Right lung (tissue), 10 donors: ENCODE measurements at places on chromosomes 5 and 9.
A peak's percentile ranks its signal among the peaks of the same experiment; 100 is the strongest.

GRCh38 chr5:54324651-54325271 lies 14.4 kb upstream of the ARL15 start:
- DNase-seq, result no peak

DNA sequence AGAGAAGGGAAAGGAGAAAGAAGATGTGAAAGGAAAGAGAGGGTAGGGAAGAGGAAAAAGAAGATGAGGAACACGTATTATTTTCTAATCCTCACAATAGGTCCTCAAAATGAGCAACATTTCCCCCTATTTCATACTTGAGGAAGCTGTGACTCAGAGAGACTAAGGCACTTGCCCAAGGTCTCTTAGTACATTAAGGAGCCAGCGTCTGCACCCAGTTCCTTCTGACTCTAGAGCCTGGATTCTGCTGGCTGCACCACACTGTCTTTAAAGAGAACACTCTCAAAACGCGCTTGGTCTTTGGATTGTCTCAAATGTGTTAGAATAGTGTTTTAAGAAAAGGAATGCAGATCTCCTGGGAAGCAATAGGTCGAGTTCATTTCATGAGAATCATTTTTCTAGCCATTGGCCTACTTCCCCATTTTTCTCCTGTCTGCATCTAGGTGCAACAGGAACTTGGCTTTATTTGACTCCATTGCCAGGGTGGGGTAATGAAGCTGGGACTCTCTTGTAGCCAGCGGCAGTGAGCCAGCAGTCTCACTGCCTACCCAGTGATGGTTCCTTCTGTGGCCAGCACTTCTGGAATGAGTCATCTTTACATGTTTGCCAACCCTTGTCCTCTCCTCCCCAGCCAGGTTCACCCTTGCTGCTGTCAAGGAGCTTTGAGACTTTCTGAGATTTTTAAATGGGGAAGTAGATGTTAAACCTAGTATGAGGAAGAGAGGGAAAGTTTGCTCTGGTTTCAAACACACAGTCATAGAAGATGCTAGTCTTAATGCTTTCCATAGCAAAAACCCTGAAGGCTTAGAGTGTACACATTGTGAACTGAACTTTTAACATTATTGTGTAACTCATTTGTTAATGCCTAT lies 82.7 kb downstream of the DOCK8 start:
- DNase-seq, result no peak

GRCh38 chr5:93164690-93165089 lies 416.3 kb downstream of the NR2F1-AS1 start:
- no peak for DNase-seq

DNA sequence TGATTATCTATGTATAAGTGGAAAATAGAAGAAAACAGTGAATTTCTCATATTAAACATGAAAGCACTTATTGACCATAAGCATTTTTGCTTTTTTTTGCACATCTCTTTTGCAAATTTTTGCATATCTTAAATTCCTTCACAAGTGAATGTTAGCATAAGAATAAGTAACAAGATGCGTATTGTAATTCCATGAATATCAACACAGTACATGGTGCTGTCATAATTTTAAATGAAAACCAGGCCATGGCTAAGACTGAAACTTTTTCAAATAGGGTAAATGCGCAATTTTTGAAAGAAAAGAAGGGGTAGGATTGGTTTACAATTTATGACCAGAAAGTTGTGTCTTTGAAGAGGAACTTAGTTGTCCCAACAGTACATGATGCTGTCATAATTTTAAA lies 17.0 kb downstream of the FAM13B start:
- DNase-seq, result no peak

DNA sequence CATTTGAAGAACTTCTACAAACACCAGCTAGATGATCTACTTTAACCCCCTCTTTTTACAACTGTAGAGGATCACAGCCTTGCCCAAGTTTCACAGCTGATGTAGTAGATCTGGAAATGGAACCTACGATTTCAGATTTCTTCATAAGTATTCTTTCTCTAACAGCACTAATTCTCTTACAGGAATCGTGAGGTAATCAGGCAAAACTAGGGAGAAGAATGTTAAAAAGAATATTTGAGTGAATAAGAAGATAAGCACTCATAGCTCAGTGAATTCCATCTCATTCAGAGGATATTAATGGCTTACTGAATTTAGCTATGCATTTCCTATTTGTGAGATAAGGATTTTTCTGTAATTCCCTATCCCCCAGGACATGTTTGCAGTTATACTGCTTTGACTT lies 42.1 kb downstream of the NADK2 start:
- DNase-seq, result no peak

- no peak for DNase-seq
These were observed 782 bp downstream of the BICD2 start for GRCh38 chr9:92763721-92764380.

DNA sequence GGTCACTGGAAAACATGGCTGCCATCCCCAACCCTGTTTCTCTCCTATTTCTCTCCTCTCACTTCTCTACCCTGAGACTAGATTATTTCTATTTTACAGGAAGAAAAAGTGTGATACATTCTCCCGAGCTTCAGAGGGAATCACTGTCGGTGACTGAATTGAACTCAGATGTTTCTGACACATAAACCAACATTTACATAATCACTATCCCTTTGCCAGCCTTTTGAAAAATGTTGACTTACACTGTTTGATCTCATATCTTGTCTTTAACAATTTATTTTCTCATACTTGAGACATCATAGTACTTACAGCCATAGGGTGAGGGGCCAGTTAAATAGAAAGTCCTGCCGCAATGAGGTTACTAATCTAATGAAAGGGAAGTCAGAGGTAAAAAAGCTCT lies 25.1 kb upstream of the PPP2CA start:
- DNase-seq, result no peak

- DNase-seq, result no peak
These were observed 30.4 kb downstream of the RUSC2 start for GRCh38 chr9:35520364-35520710.

- DNase-seq, result no peak
These were observed 123.4 kb downstream of the CEMIP2 start for GRCh38 chr9:71644819-71645362.

- DNase-seq, result peak; percentile 39
These were observed at the start of gene NRG2 for GRCh38 chr5:140042643-140043507. TSS of gene NRG2 (minus strand) at chr5:140043299.

DNA sequence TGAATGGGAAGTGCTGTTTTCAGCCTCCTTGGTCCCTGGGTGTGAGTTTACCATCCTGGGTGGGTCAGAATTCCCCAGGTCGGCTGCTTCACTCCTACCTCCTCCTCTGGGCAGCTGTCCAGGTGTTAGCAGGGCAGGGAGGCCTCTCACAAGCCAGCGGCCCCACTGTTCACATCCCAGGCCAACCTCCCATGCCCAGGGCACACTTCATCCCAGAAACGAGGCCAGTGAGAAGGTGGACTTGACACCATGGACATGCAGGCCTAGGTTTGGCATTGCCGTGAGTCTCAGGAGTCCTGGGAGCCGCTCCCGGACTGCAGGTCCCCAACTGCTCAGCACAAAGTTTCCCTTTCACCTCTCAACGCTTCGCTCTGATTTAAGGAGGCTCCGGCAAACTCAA lies 229.6 kb upstream of the IRX2 start:
- no peak for DNase-seq

DNA sequence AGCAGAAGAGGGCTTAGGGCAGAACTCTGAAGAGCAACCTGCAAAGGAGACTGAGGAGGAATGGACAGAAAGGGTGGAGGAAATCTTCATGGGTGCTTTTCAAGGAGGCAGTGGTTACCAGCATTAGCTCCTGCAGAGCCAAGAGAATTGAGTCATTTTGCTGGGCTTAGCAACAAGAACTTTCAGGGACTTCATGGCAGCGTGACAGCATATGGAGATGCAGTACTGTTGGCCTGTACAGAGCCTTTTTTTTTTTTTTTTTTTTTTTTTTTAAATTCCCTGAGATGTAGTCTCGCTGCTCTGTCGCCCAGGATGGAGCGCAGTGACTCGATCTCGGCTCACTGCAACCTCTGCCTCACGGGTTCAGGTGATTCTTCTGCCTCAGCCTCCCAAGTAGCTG lies 296.0 kb upstream of the DMRT1 start:
- DNase-seq, result peak; percentile 31

DNA sequence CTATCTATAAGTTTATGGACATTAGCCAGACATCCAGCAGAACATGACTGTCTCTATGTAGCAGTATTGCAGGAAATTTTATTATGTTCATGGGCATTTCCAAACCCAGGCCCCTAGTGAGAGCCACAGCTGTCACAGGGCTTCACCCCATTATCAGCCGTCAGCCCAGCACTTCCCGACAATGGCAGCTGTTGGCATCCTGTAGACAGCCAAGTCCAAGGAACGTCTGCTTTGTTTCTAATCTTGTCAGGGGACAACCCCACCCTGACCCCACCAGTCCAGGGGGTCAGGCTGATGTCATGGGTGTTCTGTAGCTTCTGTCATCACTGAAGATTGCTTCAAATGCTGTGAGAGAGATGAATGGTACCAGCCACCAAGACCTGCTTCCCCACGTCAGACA lies 565.3 kb upstream of the BRINP1 start:
- no peak for DNase-seq

DNA sequence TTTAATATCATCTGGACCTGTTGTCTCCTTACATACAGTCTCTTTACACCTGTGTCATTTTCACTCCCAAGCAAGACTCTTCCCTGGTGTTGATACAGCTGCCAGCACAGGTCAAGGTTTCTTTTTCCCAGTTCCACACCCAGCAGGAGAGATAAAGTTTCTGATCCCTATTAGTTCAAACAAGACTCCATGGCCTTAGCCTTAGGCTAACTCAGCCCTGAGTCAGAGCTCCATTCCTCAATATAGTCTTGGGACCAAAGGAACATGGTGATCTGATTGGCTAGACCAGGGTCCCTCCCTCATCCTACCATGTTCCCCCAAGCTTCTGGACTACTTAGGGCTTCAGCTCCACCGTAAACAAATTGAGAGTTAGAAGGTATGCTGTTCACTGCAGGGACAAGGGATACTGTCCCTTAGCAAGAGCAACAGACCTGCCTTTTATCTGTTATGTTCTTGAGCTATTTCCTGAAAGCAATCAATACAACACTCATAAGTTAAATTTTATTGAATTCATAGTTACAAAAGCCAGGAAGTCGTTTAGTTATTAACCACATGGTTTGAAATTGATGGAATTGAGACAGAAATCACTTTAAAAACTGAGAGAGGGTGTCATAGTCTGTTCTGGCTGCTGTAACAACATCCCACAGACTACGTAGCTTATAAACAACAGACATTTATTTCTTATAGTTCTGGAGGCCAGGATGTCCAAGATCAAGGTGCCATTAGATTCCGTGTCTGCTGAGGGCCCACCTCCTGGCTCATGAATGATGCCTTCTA lies 20.5 kb downstream of the SLC1A1 start:
- no peak for DNase-seq

GRCh38 chr9:107266624-107267368 lies 16.3 kb upstream of the RAD23B start:
- DNase-seq, result no peak

DNA sequence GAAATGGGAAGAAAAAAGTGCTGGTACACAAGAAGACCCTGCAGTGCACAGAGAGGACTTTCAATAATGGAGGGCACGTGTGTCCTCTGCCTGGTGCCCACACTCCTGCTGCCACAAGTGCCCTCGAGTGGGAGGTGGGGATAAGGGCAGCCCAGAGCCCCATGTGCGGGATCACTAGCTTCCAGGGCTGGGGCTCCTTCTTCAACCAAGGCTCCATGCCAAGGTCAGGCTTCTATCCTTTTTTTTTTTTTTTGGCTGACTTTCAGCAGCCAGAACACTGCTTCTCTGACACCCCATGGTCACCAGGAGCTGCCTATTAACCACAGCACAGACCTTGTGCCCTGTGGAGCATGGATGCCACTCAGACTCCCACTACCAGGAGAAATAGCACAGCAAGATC lies 7.5 kb downstream of the ACSL6 start:
- no peak for DNase-seq

- no peak for DNase-seq
These were observed 6.8 kb upstream of the TIFAB start for GRCh38 chr5:135458921-135459331.

- DNase-seq, result no peak
These were observed 5.3 kb upstream of the DCP2 start for GRCh38 chr5:112971276-112971675.

GRCh38 chr9:4983601-4984165 lies 1.4 kb upstream of the JAK2 start:
- DNase-seq, result no peak

DNA sequence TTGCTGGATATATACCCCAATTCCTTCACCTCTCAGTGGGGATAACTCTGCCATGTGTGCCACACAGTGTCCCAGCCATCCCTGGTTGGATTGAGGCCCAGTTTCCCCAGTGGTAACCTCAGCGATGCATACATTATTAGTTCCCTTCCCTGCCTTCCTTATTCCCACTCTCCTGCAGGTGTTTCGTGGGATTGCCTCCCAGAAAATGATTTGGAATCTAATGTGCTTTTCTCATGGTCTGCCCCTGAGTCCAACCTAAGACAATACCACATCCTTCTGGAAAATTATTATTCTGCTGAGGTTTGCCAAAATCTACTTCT lies 8.4 kb upstream of the SPINK4 start:
- DNase-seq, result no peak

DNA sequence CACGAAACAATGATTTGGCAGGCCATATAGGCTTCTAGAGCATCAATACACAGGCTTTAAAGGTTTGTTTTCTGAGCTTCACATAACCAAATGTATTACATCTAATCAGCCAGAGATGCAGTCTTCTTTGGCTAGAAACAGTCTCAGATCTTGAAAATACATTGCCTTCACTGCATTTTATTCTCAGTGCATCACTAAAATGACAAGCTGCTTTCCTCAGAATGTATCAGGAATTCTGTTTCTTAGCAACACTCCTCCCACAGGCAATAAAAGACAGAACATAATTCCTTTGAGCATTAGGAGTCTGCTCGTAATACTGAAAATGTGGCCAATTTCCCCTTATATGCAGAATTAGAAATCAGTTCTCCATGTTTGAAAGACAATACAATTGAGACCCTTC lies 36.9 kb downstream of the FEM1C start:
- no peak for DNase-seq

DNA sequence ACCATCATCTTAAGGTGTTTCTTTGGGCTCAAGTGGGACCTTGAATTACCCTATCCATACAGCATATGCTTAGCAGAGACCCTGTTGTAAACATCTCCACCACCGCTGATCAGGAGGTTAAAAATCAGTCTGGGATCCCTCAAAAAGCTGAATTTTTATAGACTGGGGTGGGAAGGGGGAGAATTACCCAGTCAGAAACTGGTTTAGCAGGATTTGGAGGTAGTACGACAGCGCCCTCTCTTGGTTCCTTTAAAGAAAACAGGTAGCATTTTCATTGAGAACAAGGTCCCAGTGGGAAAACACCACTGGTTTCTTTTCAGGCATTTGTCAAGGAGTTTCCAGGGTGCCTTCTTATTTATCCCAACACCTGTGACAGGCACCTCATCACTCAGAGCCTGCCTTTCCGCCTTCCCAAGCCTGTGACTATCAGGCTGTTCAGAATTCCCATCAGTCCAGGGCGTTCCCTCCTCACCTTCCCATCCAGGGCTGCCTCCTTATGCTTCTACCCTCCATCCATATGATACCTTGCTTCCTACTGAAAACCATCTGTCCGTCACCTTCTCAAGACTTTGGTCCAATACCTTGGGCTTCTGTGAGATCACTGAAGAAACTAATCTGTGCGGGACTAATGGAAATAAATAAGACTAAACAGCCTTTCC lies 203.8 kb upstream of the RAI14 start:
- peak; percentile 28 for DNase-seq

- DNase-seq, result no peak
These were observed 99.3 kb downstream of the CDK5RAP2 start for GRCh38 chr9:120480707-120481106.
